ENCODE measurements at places on chromosomes 3 and 15.

DNA sequence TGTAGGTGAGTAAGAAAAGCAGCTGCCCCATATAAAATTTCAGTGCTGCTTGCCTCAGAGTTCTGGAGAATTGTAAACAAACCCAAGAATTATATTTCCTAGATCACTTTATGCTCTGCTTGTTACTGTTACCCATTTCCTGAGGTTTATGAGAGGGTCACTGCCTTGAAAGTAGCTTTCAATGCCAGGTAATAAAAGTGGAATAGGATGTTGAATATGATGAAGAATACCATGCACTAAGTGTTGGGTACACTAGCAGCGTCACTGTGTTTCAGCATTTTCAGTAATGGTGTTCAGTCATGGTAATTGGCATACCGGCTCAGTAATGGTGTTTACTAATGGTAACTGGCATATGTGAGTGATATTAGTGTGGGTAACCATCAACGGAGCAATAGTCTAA lies 449.8 kb upstream of the TPRG1 start:
- no peak for DNase-seq

GRCh38 chr15:65970937-65971740 lies 101.8 kb downstream of the RAB11A start:
- DNase-seq: peak; percentile 89

DNA sequence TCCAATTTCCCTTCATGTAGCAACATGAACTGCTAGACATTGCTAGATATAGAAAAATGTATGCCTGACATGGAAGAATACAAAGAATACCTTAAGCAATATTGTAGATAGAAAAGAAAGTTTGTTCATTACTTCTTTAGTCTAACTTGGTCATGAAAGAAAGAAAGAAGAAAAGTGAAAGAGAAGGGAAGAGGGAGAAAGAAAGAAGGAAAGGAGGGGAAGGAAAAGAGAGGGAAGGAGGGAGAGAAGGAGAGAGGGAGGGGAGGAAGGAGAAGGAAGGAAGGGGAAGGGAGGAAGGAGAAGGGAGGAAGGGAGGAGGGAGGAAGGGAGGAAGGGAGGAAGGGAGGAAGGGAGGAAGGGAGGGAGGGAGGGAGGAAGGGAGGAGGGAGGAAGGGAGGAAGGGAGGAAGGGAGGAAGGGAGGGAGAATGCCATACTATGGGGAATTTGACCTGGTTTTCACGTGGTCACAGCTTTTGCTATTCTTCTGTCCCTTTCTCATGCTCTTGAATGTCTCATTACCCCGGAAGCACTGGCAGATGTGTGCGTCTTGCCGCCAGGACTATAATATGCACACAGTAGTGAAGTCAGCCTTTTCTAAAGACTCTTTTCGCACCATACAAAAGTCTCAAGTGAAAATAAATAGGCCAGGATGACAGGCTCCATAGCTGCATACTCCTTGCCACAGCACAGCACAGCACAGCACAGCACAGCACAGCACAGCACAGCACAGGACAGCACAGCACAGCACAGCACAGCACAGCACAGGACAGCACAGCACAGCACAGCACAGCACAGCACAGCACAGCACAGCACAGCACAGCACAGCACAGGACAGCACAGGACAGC lies 78.2 kb downstream of the CHAC1 start:
- DNase-seq: no peak

DNA sequence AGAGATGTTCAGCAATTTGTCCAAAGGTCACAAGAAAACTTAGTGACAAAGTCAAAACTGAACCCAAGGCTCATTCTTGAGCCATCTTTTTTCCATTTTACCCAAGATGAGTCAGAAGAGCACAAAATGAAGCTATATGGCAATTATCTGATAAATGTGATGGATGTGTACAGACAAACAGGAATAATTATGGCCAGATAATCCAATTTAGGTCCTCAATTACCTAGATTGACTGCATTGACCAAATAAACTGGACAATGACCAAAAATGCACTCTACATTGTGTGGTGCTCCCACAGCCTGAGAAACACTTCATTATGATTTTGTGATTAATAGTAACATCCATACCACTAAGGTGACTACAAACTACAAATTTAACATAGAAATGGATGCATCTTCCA lies 1105.8 kb downstream of the IGSF11 start:
- DNase-seq: no peak

DNA sequence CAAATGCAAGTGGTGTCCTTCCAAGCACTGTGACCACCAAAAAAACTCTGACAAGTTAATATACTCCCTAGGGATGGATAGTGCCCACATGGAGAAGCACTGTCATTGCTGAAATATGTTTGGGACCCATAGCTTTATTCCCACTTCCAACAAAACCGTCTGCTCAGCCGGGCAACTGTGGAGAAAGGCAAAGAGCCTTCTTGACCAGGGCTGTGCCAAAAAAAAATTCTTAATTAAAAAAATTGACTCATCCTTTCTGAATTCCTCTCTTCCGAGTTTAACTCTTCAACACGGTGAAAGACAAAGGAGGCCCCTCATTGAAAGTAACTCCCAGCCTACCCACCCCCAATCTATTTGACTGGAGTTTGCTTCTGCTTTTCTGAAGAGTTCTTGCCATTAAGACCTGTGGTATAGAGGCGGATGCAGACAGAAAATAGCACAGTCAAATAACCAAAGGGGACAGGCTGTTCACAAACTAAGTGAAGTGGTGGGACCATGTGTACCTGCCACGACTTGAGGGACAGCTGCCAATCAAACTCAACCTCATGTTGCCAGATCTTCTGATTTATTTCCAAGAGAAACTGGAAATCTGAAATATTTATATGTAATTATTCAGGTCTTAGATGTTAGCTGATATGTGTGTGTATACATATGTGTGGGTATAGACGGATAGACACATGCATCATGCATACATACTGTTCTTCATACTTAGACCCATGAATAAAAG lies 135.4 kb upstream of the PFN2 start:
- no peak for DNase-seq

DNA sequence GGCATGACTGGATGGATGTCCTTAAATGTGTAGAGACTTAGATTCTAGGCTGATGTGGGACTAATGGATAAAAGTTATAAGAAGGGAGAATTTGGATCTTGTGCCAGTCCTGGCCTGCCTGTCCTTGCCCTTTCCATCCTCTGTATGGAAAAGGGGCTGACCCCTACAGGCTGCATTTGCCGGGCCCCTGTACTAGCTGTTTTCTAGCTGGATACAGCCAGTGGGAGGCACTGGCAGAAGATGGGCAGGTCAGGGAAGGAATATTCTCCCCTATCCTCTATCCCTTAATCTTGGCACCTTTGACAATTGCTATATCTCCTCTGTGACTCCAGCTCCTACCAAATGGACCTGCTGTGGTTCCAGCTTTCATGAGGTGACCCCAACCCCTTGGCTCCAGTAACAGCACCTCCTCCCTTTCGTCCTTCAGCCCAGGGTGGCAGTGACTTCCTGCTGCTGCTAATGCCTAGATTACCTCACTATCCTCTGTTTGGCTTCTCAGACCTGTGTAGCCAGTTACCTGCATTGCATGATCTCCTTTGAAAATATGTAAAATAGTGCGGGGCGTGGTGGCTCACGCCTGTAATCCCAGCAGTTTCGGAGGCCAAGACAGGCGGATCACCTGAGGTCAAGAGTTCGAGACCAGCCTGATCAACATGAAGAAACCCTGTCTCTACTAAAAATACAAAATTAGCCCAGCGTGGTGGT lies 6.2 kb upstream of the TNFAIP8L3 start:
- no peak for DNase-seq

GRCh38 chr3:45366290-45366689 lies 22.1 kb upstream of the LARS2 start:
- DNase-seq: no peak

DNA sequence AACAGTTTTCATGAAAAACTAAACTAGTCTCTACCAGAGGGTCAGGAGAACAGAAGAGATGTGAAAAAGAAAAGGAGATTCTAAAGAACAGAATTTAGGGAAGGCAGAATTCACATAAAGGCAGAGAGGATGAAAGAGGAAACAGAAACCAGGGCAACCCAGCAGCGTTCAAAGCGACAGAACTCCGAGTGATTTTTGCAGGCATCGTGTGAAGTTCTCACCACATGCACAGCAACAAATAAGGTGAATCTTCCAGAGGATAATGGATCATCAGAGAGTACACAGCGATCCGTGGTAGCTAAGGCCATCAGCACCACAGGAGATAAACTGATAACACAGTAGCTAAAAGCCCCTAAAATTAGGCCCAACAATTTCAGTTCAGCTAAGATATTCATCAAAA lies 250.8 kb upstream of the THBS1 start:
- DNase-seq: no peak

DNA sequence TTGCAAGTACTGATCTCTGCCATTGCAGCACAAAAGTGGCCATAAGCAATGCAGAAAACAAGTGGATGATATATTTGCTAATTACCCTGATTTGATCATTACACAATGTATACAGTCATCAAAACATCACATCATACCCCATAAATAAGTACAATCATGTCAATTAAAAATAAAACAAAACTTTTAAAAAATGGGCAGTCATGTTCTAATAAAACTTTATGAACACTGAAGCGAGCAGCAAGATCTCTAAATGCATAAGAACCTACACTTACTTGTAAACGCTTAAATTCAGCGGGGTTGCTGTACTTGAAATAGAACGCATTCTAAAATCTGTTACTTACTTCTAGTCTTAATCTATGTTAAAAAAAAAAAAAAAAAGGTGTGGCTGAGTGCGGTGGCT lies 73.4 kb downstream of the AQR start:
- no peak for DNase-seq

GRCh38 chr15:39629371-39629770 lies 48.5 kb downstream of the THBS1 start:
- DNase-seq: no peak

Measured in SW480 (cell line).